Activated CD4-positive, CD25-positive, alpha-beta regulatory T cell treated with anti-CD3 and anti-CD28 coated beads, Interleukin-2, amount 50 U/mL, for 72 hours (primary cell): ENCODE measurements at places on chromosomes 5 and 9.

DNA sequence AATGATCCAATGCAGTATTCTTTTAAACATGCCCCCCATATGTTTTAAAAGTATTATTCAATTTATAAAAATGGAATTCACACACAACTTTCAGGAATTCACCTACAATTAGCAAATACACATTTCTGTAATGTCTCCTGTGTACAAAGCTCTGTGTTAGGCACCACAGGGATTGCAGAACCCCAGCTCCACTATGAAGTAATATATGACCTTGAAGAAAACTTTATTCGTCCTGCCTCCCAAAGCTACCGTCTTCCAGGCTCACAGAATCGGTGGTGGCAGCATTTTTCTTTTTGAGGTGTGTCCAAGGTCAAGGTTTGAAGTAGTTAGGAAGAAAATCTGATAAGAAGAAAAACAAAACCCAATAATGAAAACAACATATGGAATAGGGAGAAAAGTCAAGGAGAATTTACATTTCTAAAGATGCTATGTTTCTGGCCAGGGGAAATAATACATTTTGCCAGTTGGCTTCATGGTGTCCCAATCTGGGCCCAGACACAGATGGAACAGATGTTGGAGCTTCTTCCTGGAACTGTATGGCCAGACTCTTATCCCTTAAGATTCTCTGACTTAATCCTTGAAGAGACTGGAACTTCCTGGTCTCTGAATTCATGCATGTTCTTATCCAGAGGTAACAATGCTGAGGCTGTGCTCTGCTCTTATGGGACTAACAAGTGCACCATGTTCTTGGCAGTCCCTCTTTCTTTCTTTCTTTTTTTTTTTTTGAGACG lies 22.0 kb upstream of the LVRN start:
- DNase-seq, result no peak

GRCh38 chr9:131720330-131720729 lies 19.5 kb downstream of the RAPGEF1 start:
- DNase-seq, result no peak

DNA sequence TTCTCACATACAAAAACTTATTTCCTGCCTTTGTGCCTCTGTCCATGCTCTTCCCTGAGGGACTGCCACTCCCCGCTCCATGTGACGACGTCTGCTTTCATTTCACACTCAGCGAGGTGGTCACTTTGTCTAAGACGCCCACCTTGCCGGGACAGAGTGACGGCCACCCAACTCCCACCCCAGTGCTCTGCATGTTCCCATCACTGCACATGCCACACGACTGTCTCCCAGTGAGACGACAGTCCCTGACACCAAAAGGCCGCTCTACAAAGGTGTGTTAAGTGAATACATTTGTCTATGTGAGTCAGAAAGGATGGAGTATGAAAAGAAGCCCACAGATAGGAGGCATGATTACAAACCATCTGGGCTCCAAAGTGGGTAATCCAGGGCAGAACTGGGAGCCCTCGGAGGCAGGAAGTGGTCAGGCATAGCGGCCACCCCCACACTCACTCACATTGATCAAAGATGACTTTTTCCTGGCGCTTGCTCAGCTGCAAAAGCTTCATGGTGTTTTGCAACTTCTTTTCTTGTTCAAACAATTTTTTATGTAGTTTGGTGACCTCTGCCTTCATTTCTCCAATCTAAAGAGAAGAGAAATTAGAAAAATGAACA lies 185.8 kb downstream of the CDK5RAP2 start:
- DNase-seq, result no peak

GRCh38 chr9:37056046-37056920 lies 22.2 kb upstream of the PAX5 start:
- no peak for DNase-seq

DNA sequence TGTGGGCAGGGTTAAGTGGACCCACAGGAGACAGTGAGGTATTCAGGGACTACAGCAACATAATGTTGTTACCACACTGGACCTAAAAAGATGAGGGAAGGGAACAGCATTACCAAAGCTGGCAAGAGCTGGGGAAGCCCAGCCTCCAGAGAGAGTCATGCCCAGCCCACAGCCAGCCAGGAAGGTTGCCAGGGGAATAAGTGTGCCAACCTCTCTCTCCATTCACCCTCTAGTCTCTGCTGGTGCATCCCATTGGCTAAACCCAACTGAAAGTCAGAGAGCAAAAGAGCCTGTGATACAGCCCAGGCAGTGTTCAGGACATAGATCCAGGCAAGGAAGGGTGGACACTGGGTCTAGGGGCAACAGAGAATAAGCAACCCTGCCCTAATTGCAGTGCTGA lies 35.8 kb upstream of the AFAP1L1 start:
- no peak for DNase-seq

DNA sequence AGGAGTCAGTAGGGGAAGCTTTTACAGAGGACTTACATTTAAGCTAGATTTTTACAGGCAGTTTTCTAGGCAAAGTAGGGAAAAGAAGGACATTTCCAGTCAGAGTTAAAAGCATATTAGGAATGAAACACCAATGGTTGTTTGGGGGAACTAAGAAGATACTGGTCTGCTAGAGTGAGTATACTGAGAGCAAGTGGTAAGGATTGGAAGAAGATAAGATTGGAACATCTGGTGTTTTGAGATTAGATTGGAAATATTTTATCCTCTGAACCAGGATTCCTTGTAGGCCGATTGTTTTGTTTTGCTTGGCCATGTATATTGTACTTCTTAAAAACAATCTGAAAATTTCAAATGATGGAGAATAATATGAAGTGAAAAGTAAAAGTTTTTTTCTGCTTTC lies 7.7 kb downstream of the FBXO38 start:
- no peak for DNase-seq

- no peak for DNase-seq
These were observed 212.4 kb upstream of the DMRT1 start for GRCh38 chr9:629146-629545.

- DNase-seq, result no peak
These were observed 1.3 kb upstream of the SVEP1 start for GRCh38 chr9:110580850-110581249.

DNA sequence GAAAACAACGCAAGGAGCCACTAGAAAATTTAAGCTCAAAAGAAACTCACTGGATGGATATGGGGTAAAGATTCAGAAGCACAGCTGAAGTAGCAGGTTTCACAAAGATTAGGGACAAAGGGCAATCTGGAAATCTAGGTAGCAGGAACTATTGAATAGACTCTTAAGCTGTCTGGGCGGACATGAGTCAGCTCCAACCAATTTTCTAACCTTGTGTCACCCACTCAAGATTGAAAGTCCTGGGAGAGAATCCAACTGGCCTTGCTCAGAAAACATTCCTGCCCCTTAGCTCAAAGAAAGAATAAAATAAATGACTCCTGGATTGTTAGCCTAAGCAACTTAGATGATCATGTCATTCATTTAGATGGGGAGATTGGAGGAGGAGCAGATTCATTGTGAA lies 69.2 kb downstream of the STK32A start:
- DNase-seq, result no peak

GRCh38 chr5:151431666-151432065 lies 15.7 kb upstream of the SLC36A1 start:
- DNase-seq, result no peak

GRCh38 chr5:131684595-131684994 lies 49.6 kb upstream of the RAPGEF6 start:
- DNase-seq, result no peak

GRCh38 chr9:81460693-81461092 lies 228.7 kb downstream of the TLE1 start:
- no peak for DNase-seq

GRCh38 chr5:142427015-142427364 lies 102.2 kb upstream of the SPRY4 start:
- DNase-seq, result no peak

DNA sequence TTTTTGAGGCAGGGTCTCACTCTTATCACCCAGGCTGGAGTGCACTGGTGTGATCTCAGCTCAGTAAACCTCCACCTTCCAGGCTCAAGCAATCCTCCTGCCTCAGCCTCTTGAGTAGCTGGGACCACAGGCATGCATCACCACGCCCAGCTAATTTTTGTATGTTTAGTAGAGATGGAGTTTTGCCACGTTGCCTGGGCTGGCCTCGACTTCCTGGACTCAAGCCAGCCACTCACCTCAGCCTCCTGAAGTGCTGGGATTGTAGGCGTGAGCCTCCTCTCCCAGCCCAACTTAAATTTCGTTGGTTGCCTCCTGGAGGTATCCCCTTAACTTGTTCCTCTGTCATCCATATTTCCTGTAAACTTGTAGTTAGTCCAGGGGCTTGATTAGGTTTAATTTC lies 47.2 kb downstream of the RAB24 start:
- no peak for DNase-seq

- DNase-seq, result no peak
These were observed 603.3 kb downstream of the EFNA5 start for GRCh38 chr5:107067395-107067794.

- DNase-seq, result no peak
These were observed 72.0 kb downstream of the SEMA6A start for GRCh38 chr5:116502616-116503015.

GRCh38 chr5:116724971-116725370 lies 150.3 kb upstream of the SEMA6A start:
- no peak for DNase-seq

DNA sequence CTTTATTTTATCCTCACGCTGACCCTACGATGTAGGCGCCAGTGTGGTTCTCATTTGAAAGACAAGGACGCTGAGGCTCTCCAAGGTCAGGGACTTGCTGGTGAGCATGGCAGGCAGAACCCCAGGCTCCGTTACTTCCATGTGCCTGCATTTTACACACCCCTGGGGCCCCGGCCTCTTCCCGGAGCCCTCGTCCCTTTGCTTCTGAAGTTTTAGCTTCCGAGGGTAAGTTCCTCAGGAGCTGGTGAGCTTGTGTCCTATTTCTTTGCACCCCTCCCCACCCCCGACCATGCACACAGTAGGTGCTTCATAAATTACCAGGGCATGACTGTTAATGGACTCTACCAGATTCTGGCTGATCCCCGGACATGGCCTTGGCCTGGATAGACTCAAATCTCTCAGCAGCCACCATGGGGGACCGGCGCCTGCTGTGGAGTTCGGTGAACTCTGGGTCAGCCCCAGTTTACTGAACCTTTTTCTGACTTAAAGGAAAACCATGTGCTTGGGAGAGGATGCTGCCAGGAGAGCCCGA lies 59.3 kb upstream of the RNU6ATAC start:
- no peak for DNase-seq

- no peak for DNase-seq
These were observed 112.9 kb downstream of the AOPEP start for GRCh38 chr9:94839398-94839797.

DNA sequence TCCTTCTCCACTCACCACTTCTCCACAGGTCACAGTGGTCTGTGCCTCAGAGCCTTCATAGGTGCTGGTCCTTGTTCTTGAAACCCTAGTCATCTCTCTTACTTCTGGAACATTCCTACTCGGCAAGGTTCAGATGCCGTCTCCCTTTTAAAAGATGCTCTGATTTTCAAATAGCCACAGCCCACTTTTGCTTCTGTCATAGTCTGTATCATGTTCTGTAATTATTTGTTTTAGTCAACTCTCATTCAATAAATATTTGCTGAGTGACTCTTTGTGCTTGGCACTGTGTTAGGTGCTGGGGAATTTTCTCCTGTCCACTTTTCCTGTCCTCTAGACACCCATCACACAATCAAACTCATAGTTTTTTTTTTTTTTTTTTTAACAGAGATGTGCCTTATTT lies 181.3 kb upstream of the IL12B start:
- DNase-seq, result no peak

- no peak for DNase-seq
These were observed 100.6 kb downstream of the ANGPTL2 start for GRCh38 chr9:127021664-127022363.

- no peak for DNase-seq
These were observed 5.5 kb upstream of the NXNL2 start for GRCh38 chr9:88529496-88529895.

- no peak for DNase-seq
These were observed 611.8 kb downstream of the TLE1 start for GRCh38 chr9:81077572-81077971.

GRCh38 chr9:27339661-27340284 lies 42.8 kb upstream of the EQTN start:
- no peak for DNase-seq

DNA sequence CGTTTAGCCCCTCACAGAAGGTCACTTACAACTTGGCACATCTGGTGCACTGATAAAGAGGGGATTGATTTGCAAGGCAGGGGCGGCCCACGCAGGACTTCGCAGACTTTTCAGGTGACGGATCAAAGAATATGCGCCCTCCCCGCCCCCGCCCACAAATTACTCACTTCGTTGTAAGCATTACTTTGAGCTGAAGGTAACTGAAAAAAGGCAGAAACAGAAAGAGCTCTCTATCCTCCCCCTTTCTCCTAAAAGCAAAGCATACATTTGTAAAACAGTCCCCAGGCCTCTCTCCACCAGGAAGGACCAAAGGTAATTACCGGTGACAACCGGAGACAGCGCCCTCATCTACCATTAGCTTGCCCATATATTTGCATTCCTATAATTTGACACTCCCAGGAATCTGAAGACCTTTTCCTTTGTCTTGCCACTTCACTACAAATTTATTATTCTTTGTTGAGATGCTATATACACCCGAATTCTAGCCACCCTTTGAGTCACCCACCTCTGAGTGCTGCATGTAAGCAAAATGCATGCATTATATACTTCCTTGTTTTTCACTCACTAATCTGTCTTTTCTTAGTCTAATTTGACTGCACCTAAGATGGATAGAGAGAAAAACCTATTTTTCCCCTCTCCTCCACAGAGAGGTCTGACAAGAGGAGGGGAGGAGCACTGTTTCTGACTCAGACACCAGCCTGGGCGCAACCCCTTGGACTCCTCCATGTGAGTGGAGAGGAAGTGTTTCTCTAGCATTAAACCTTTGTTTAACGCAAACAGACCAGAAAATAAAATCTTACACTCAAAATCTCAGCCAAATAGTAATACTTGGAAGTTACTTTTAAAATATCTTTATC lies 74.7 kb upstream of the SPIN1 start:
- no peak for DNase-seq

DNA sequence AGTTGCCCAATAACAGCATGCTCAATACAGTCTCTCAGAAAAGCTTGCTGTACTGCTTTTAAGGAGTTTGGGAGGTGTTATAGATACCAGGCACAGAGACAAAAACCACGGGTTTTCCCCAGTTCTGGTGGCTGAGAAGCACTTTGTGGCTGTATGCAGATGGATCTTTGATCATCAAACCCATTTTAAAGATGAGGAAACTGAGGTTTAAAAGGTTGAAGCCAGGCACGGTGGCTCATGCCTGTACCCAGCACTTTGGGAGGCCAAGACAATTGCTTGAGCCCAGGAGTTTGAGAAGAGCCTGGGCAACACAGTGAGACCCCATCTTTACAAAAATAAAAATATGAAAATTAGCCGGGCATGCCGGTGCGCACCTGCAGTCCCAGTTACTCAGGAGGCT lies 46.3 kb upstream of the PLPP6 start:
- DNase-seq, result no peak
